ENCODE measurements at places on chromosomes 16 and 17.

DNA sequence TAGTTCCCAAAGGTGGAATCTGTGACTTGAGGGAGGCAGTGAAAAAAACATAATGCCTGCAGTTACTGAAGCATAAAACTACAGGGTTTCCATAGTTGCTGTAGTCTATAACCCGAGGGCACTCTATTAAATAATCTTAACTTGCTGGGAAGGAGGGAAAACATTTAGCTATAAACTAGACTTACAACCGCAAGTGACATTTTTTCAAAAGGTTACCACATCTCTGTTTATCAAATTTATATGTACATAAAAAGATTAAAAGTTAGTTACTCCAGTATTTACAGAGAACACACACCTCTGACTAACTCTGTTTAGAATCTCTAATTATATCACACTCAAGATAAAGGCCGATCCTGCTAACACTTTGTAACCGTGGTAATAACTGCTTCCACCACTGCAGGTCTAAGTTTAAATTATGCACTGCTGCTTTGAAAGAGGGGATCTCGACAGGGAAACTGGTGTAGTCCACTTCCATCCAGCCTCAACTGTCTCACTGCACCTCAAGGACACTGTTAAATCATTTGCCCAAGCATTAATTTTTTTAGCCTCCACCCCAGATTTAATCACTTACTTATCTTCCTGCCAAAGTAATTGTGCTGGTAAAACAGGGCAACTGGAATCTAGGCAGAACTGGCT is 14.6 kb downstream of the KCNJ16 start:
- no peak for DNase-seq

DNA sequence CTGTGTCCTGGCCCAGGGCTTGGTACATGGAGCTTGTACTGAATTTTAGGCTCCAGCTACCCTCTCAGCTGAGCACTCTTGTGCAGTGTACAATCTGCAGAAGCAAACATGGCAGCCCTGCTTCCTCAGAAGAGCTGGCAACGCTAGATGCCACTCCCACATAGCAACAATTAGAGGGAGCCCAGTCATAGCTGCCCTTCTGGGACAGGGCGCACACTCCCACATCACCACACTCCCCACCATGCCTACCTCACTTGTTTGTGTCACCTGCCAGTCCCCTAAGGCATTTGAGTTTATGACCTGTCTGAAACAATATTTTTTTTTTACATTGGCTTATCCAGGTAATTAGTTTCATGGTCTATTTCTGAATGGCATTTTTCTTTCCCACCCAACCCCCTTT is 72.3 kb downstream of the C17orf67 start:
- DNase-seq = no peak

GRCh38 chr17:80132906-80133625 is 13.9 kb downstream of the EIF4A3 start:
- DNase-seq = peak; percentile 13

GRCh38 chr16:1461146-1461545 is 13.7 kb downstream of the CLCN7 start:
- DNase-seq = no peak

GRCh38 chr17:55326030-55326429 is 61.3 kb downstream of the HLF start:
- no peak for DNase-seq

DNA sequence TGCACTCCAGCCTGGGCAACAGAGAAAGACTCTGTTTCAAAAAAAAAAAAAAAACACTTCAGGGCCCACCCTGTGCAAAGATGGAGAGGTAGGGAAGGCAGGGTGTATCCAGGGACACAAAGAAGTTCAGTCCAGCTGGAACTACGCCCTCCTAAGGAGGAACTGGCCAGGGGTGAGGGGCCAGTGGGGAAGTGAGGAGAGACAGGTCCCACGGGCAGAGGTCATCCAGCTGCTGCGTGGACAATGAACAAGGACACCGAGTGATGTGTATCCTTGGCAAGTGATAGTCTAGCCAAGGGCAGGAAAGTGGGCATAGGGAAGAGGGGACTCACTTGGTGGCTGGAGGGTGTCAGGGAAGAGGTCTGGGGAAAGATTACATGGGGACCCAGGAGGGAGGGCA is 9.4 kb upstream of the RIPOR1 start:
- no peak for DNase-seq

DNA sequence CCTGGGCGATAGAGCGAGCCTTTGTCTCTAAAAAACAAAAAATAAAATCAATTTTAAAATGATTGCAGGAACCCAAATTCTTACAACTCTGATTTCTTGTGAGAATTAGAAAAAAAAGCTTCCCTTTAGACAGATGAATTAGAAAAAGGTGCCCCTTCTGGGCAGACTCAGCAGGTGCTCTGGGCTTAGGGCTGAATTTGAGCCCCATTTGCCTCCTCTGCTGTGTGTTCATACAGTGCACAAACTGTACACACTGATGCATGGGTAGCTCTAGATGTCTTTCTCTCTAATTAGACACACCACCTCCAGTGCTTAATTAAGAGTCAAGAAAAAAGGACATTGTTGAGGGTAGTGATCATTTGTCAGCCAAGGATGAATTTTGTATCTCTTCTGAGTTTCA is 38.5 kb upstream of the NOL11 start:
- no peak for DNase-seq

DNA sequence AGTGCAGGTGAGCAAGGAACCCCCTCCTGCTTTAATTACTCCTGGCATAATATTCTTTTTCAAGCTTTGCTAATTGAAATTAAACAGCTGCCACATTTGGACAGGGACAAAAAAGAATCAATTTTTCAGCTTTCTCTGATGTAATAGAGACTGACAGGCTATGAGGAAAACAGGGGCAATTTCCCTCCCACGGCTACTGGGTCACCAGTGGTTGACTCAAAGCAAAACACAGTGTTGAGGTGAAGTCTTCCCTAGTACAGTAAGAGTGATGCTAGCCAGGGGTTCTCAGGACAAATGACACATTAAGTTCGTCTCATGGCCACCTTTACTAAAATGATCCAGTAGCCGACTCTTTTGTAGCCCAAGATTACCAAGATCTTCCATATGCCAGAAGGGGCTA is 38.6 kb upstream of the PMFBP1 start:
- no peak for DNase-seq

DNA sequence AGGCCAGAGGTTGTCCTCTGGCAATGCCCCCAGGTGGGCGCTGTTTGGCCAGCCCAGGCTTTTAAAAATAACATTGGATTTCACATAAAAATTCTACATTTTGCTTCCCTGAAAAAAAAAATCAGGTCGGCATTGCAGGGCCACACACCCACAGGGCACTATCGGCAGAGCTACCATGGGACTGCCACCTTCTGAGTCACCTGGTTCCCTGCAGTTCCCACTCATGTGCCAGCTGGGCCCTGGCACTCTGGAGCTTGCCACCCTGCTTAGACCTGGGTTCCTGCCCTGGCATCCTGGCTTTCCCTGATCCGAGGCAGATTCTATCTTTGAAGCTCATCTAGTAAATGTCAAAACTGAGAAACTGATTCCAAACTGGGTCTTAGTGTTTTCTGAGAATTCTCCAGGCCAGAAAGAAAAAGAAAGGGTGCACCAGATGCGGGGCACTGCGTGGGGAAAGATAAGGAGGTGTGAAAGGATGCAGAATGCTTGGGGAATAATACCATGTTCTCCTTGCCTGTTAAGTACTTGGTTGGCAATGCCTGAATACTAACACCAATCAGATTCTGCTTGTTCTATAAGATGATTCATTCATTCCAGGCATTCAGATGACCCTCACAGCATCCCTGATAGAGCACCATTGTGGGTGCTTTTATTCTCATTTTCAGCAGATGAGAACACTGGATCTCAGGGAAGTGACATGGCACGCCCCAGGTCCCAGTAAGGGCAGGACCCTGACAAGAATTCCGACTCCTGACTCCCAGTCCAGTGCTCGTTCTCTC is 51.8 kb downstream of the RAI1 start:
- DNase-seq = peak; percentile 86

GRCh38 chr16:35598696-35599332 is 2139.4 kb downstream of the TP53TG3F start:
- DNase-seq = no peak

- peak; percentile 87 for DNase-seq
Measured at GRCh38 chr17:72466199-72466598, 345.4 kb downstream of the SOX9 start.

- no peak for DNase-seq
Measured at GRCh38 chr17:7114875-7115614, 423 bp upstream of the ASGR2 start.

DNA sequence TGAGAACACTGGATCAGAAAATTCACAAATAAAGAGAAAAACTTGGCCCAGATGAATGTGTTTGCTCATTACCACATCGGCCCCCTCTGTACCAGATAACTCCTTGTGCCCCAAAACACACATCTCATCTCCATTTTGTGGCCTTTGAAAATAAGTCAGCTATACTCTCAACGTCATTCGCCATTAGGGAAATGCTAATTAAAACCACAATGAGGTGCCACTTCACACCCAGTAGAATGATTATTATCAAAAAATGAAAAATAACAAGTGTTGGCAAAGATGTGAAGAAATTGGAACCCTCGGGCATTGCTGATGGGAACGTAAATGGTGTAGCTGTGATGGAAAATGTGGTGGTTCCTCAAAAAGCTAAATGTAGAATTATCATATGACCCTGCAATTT is 34.6 kb upstream of the AKTIP start:
- DNase-seq = no peak

- DNase-seq = peak; percentile 100
Measured at GRCh38 chr17:64707050-64707591, 45.0 kb upstream of the SMURF2 start.

DNA sequence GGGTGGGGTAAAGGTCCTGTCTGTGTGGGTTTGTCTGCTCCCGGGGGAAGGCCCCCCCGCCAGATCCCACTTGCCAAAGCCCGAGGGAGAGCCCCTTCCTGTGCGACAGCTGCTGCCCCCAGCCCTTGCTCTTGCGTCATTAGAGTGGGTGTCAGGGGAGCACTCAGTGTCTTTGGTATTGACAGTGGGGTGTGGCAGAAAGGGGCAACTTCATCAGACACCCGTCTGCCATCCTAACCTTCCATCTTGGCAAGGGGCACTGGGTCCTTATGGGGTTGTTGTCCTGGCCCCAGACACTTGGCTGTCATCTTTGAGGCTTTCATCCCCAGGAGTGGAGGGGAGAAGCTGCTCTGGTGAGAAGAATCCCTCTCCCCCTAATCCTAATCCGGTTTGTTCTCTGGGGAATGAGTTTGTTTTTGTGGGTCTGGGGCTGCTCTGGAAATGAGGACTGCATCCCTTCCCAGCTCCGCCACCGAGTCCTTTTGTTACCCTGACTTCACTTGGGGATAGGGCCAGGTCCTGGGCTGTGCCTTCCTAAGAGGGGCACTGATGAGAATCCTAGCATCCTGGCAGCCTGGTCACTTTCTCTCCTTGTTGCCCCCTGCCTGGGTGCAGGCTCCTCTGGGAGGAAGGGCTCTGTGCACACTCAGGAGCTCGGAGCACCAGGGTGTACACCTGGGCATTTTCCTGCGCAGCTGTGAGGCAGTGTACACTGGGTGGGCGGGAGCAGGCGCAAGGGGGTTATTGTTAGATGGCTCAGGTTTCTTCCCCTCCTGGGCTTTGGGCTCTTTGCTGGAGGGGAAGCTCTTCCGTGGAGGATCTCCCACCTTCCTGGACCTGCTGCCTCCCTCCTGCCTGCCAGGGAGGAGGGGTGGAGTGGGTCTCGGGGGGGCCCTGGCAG is 21.1 kb downstream of the GJD3 start:
- DNase-seq = peak; percentile 20

- DNase-seq = peak; percentile 55
Measured at GRCh38 chr17:35291802-35292201, 48.9 kb downstream of the SLFN5 start.

DNA sequence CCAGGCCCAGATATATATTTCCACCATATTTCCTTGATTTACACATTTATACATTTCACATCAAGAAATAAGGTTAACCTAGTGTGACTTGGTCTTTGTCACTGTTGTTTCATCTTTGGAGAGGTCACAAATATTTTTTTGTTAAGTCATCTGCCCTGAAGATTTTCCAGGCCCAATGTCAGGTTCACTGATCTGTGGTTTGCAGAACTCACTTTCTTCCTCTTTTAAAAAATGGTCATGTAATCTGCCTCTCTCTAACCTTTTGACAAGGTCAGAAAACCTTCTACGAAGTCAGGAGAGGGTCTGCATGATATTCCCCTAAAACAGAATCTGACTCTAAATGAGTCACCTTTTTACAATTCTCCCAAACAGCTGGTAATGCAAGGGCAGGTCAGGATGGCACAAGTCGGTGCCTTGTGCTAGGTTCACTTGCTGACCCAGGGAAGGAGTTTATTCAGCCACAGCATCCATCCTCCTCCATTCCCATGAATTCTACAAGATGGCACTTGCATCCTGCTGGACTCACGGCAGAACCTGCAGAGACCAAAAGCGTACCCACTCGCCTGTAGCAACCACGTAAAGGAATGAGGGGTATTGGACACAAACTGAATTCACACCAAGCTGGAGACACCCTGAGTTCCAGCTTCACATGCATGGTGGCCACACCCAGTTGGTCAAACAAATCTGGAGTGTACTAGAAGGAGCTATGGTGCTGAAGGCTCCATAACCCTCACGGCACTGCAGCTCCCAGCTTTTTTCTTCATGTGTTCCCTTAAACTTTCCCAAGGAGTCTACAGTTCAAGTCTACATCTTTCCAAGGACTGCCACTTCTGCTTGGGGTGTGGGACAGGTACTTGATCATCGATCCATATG is 1.6 kb upstream of the KIAA0513 start:
- no peak for DNase-seq

DNA sequence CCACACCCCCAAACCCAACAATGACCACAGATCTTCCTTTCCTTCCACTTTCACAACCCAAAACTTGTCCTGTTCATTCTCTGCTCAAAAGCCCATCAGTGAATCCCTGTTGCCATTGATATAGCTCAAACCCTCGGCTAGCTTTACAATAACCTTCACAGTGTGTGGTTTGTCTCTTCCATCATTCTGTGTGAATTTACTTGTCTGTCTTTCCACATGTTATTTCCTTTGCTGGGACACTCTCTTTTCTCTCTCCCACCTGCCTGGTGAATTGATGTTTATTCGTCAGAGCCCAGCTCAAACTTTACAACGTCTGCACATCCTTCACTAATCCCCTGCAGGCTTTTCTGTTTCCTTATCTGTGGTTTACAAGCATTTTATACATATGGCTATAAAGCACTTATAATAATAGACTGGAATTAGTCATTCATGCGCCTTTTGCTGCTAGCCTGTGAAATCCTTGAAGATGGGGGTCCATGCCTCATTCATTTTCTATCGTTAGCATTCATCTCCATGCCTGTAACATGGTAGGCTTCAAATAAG is 114.4 kb downstream of the CDH13 start:
- DNase-seq = peak; percentile 79

DNA sequence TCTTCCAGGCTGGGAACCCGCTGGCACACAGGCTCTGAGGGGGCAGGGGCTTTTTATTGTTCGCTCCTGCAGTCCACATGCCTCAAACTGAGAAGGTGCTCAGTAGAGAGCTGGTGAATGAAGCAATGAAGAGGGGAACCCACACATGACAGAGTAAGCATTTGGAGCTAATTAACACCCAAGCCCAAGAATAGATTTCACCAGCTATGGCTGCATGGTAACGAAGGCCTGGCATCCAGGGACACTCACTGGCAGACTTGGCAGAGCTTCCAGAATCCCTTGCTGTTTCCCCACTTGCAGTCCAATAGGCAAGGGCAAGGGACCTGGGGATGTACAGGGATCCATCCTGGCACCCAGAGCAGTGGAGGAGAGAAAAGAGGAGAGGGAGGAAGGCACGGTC is 12.2 kb downstream of the FLOT2 start:
- DNase-seq = no peak

- no peak for DNase-seq
Measured at GRCh38 chr17:64968652-64969501, 49.6 kb upstream of the LRRC37A3 start.

All from EH (cell line).